ENCODE measurements at places on chromosomes 2 and 18.

- no peak for DNase-seq
Observed at GRCh38 chr2:170817093-170818035, 677 bp downstream of the GAD1 start.

- no peak for DNase-seq
Observed at GRCh38 chr18:23049698-23050373, 85.4 kb upstream of the CABLES1 start.

- no peak for DNase-seq
Observed at GRCh38 chr2:194735837-194736542, 921.0 kb upstream of the SLC39A10 start.

DNA sequence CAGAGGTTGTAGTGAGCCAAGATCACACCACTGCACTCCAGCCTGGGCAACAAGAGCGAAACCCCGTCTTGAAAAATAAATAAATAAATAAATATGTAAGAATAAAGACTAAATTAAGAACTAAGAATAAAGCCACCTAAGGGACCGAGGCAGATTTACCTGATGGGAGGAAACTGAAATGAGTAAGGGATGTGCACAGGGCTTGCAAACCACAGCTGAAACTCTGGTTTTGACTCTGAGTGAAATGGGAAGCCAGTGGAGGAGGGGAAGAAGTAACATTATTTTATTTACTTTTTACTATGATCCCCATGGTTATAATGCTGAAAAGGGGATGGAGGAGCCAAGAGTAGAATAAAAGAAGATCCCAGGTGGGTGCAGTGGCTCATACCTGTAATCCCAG is 107.3 kb downstream of the CABYR start:
- no peak for DNase-seq

GRCh38 chr2:81235601-81236000 is 931.0 kb upstream of the LRRTM1 start:
- no peak for DNase-seq

DNA sequence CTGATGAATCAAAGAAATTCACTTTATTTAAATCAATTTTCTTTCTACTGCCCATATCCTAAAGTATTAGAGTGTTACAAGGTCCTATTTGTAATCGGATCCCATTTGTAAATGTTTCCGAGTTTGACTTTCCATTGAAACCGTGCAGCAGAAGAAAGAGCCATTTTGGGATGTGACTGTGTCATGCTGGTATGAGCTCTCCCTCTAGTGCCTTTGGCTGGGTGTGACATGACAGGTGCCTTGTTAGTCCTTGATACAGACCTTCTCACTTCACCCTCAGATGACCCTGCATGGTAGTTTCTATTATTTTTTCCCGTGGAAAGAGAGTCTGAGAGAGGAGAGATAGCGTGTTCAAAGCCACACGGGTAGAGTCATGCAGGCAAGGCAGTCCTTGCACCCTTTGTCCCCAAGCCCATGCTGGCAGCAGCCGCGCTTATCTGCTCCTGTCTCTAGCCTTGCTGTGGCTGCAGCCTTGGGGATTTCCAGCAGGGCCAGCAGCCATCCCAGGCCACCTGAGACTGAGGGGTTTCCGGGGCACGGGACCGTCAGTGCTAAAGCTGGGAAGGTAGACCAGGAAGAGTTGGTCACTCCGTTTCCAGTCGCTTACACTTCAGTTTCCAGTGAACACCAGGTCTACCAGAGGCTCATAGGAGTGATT is 21.4 kb downstream of the CHMP1B start:
- no peak for DNase-seq

DNA sequence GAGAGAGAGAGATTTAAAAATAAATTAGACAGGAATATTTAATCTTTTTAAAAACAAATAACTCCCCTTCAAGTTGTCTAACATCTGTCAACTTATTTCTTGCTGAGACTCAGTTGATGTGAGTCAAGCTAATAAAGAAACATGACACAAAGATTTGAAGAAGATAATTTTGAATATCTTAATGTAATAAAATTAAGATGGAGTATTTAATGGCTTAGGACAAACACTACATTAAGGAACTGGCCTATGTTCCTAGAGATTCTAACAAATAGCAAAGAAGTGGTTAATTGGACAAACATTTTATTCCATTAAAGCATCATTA is 134.0 kb downstream of the INSIG2 start:
- DNase-seq = no peak

DNA sequence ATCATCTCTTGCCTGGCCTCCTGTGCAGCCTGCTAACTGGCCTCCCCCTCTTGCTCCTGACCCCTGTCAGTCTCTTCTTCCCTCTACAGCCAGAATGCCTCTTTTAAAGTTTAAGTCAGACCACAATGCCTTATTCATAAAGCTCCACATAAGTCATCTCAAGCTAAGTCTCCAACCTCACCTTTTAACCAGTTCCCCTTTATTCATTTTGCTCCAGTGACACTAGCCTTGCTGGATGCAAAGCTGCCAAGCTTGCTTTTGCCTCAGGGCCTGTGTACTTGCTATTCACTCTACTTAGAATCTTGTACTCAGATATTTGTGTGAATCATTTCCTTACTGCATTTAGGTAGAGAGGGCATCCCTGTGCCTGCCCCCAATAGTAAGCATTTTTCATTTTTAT is 180.9 kb downstream of the PDE1A start:
- no peak for DNase-seq

DNA sequence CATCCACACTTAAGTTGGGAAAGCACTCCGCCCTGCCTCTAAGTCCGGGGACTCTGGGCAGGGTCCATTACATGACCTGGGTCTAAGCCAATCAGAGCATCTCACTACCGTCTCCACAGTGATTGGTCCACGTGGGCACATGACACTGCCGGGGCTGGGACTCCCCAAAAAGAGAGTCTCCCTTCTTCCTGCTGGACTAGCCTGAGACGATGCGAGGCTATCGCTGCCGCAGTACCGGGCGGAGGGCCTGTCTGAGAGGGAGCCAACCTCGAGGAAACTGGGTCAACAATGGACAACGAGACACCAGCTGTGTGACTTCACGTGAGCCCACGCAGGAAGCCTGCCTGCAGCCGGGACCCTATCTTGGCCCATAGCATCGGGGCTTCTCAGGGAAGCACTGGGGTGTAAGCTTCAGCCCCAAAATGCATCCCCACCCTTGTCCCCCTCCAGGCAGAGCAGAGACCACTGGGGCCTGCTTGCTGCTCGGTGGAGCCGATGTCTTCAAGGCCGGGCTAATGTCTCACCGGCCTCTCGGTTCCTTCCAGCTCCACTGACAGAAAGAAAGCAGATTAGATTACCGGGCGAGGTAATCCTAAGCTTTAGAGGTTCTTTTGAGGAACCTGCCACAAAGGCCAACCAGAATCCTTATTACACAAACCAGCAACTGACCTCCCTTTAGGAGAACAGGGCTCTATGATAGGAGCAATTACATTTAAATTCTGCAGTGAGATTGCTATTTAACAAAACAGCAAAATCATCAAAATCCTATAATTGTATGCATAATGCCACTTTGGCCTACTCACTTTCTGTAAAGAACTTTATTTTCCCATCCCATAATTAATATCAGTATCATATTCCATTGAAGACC is 21.3 kb upstream of the COPS8 start:
- no peak for DNase-seq

DNA sequence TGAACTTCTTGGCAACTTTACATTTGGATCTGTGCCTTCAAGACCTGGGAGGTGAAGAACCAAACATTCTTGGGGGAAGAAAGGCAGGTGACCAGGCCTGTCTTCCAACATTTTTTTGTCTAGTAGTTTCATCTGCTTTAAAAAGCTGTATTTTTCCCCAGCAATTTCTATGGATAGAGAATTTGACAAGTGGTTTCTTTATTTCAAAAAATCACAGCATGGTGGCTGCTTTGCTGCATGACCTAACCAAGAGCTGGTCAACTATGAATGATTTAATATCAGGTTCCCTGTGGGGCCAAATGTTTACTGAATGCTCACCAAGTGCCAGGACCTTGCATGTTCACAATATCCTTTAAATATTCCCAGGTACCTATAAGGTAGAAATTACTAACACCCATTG is 19.1 kb downstream of the LRP2 start:
- DNase-seq = no peak

DNA sequence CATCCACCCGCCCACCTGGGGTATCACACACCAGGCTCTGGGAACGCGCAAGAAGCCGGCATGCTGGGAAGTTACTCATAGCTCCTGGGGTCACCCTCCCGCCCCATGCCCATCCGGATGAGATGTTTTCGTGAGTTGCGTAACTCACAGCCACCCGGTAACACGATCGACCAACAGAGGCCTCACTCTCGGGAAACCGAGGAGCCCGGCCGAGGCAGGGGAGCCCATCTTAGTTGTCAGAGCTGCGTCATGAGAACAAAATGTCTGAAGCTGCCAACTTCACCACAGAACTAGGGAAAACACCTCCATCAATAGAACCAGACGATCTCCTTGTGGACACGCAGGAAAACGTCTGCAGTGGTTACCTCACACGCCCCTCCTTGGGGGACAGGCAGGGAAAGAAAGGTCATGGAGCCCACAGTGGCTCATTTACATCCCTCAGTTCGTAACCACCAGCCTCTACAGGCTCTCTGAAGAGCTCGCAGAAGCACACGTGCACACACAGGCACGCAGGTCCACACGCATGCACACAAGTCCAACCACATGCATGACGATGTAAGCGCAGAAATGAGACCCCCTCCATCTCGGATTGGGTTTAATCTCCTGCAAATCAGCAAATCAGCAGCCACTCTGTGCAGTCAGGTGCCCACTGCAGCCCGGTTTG is 26.2 kb downstream of the ADI1 start:
- DNase-seq = no peak

DNA sequence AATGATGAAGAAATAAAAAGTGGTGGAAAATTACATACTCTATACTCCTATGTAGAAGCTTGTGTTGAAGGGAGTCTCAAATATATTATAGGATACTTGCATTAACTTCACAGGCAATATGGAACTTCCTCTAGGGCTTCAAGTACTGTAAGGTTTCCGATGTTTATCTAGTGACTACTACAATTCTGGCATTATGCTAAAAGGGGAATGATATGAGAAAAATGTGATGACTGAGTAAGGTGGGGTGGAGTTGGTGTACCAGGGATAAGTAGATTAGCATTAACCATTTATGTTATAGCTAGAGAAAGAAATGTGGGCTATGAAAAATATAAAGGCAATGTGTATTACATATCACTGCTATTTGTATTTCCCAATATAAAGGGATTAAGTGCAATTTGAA is 229.5 kb downstream of the DCC start:
- no peak for DNase-seq

GRCh38 chr2:162840598-162841246 is 2.2 kb upstream of the KCNH7 start:
- DNase-seq = no peak

GRCh38 chr2:60925994-60926740 is 44.8 kb downstream of the REL start:
- DNase-seq = no peak

DNA sequence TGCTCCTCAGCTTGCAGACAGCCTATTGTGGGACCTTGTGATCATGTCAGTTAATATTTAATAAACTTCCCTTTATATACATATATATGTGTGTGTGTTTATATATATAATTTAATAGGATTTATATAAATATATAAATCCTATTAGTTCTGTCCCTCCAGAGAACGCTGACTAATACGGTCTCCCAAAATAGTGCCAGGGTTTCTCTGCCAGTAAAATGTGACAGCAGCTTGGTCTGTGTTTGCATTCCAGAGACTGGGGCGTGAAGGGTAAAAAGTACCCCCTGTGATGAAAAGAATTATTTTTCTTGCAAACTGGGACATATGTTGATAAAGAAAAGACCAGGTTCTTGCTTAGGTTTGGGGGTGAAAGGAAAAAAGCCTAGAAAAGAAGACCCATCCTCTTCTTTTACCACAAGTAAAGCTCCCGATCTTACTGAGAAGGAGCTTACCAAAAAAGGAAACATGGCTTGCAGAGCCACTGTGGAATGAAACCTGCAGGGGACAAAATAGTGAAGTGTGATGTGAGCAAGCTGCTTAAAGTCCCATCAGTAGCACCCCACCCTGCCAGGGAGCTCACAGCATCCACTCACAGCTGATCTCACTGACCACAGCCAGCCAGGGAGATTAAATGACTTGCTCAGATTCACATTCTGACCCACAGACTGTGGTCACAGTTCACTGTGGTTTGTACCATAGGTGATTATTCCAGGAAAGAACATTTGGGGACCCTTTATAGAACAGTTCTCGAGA is 110.9 kb upstream of the RMP24 start:
- no peak for DNase-seq

DNA sequence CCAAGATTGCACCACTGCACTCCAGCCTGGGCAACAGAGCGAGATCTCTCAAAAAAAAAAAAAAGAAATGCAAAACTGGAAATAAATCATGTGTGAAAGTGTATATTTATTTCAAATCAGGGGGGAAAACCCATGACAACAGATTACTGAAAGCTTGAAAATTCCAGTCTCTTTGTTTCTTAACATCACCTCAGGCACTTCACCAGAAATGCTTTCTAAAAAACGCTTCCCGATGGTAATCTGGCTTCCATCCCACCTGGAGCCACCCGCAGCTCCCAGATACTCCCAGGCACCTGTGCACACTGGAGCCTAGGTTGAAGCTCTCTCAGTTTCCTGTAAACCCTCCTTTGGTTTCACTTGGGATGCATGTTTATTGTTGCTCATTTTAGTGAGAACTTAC is 7.2 kb upstream of the ITGB6 start:
- DNase-seq = no peak

DNA sequence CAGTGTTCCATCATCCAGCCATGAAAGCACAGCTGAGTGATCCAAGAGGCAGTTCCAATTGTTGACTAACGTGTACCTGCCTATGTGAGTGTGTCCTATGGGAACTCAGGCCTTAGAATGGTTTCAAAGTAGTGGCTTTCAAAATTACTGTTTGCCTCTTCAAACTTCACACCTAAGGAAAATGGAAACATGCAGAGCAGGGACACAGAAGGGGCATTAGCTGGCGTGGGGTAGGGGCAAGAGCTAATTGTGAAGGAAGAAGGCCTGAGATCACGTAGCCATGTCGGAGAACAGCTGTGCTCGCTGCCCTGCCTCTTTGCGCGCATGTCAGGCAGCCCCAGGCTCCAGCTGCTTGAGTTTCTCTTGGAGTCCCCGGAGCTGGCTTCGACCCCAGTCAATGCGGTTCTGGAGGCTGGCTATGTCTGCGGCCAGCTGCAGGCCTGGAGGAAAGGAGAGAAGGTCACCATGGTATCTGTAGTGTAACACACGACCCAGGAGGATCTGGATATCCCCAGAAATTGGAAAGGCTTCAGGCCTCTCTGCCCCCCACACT is 3.8 kb upstream of the IMP4 start:
- no peak for DNase-seq

GRCh38 chr2:241081643-241082340 is 20.3 kb downstream of the MTERF4 start:
- no peak for DNase-seq

- DNase-seq = no peak
Observed at GRCh38 chr2:68720665-68721064, 13.9 kb upstream of the ARHGAP25 start.

- DNase-seq = no peak
Observed at GRCh38 chr2:131010566-131010965, 82.7 kb downstream of the FAM168B start.

- DNase-seq = no peak
Observed at GRCh38 chr2:185006481-185006880, 408.2 kb downstream of the ZNF804A start.
